Stimulated activated CD8-positive, alpha-beta memory T cell treated with anti-CD3 and anti-CD28 coated beads, Interleukin-4, amount 100 ng/mL, for 24 hours (primary cell): ENCODE measurements at places on chromosomes 3 and 15.

GRCh38 chr3:126468028-126468891 lies 7.4 kb downstream of the ZXDC start:
- no peak for DNase-seq

DNA sequence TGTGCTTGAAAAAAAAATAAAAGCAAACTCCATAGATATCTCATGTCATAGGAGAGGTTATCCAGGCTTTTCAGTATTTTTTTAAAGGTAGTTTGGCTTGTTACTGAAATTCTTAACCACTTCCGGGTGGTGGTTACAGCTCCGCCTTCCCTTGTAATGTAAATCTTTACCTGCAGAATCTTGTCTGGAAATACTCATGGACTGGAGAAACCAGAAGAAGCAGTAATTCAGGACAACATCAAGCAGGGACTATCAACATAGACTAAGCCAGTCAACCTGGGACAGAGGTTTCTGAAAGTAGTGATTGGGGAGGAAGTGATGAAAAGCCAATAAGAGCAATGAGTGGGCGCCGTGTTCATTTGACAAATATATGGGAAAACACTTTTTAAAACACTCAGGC lies 78.9 kb upstream of the SKOR1 start:
- no peak for DNase-seq

DNA sequence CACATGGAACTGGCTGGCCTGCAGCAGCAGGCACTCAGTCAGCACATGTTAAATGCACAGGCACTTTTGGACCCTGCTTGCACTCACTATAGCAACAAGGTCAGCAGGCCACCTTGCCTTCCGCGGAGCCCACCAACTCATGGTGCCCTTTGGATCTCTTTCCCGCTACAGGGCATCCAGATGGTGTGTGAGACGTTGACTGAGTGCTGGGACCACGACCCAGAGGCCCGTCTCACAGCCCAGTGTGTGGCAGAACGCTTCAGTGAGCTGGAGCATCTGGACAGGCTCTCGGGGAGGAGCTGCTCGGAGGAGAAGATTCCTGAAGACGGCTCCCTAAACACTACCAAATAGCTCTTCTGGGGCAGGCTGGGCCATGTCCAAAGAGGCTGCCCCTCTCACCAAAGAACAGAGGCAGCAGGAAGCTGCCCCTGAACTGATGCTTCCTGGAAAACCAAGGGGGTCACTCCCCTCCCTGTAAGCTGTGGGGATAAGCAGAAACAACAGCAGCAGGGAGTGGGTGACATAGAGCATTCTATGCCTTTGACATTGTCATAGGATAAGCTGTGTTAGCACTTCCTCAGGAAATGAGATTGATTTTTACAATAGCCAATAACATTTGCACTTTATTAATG lies 85.0 kb downstream of the TGFBR2 start:
- DNase-seq: no peak

DNA sequence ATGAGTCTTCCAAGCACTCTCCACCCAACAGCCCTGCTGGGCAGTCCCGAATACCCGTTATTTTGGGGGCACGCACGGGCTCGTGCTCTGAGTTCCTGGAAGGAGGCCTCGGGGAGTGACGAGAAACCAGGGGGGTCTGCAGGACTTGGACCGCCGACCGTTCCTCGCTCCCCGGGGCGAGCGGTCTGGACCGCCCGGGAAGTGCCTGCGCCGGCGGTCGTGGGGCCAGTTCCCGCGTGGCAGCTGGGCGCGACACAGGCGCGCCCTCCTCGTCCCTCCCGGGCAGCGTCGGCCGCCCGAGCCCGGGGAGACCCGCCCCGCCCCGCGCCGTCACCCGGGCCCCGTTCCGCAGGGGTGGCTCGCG lies 387 bp downstream of the GNB4 start:
- DNase-seq: no peak

GRCh38 chr3:139506766-139507165 lies 30.4 kb upstream of the RBP2 start:
- DNase-seq: no peak

DNA sequence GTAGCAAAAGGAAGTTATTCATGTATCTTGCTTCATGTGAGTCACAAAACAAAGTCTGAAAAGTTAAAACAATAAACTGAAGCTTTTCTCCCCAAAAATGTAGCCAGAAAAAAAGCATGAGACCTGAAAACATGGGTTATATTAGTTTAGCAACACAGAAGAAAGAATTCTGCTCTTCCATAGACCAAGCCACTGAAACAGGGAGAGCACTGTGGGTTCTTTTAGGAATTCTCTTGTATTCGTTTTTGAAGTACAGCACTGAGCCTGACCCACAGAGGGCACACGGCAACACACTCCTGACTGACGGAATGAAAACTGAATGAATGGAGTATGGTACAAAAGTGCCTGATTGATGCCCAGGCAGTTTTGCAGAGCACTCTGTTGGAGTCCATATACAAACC lies 66.6 kb downstream of the TM4SF4 start:
- no peak for DNase-seq

DNA sequence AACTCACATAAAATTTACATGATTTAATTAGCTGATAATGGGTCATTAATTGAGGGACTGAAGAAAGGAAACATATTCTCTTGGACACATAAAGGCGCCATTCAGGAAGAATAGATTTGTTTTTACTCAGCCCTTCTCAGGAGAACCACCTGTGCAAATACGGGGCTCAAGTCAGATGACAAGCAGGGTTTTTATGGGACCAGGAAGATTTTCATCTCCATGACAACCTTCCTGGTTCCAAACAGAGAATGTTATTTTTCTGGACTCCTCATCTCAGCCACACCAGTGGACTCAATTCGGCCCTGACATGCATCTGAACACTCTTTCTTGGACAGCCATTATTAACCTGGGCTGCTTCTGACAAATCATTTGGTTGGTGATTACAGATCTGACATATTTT lies 120.5 kb downstream of the PDZRN3 start:
- no peak for DNase-seq

- DNase-seq: peak; percentile 3
These were observed 60.8 kb upstream of the ARHGEF3 start for GRCh38 chr3:56862352-56863062.

DNA sequence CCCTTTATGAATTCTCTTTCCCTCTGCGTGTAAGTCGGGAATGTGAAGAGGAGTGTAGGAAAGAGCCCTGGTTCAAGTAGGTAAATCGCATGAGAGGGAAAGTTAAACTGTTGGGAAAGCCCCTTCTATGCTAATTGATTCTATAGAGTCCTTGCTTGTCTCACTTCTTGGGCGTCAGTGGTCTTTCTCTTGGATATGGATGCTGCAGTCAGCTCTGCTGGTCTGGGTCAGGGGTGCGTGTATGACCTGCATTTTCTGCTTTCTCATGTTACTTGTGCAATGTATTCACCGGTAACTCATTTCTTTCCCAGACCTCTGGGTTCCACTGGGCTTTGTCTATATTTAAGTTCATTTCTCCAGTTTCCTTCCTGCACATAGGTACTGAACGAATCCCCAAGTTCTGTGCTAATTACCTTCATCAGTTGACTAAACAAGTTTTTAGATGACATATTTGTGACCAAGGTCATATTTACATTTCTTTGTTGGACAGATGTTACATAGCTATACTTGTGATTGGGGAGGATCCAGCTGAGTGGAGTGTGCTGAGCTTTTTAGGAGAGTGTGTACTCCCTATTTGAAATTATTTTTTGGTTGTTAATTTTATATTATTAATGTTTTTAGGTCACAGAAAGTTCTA lies 1.4 kb downstream of the SETD5 start:
- DNase-seq: no peak

DNA sequence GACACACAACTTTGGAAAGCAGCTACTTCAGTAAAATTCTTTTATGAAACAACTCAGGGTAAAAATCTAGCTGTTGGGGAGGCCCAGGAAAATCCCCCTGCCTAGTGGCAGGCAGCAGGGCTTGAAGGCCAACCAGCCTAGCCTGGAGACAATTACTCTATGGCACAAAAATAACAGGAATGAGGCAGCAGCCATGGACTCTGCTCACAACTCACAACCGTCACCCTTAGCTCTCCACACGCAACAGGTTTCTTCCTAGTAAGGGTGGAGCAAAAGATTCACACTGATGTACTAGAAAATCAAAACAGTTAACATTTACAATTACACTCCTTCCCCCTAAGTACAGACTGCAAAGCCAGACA lies 530 bp upstream of the FBXL22 start:
- no peak for DNase-seq

DNA sequence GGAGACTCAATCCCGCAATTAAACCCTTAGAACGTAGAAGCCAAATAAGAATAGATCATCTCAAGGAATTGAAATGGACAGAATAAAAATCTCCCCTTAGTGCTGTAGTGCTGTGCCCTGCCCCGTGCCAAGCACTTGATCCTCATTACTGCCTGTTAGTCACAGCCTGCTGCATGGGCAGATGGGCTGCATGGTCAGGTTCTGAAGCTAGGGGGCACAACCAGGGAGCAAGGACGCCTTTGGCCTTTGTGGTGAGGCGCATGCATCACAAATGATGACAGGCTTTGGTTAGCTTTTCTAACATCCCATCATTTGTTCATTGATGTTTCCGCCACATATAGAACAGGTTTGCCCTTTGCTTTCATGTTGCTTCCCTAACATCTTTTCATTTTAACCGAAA lies 336.3 kb upstream of the ADAMTS9 start:
- DNase-seq: no peak

DNA sequence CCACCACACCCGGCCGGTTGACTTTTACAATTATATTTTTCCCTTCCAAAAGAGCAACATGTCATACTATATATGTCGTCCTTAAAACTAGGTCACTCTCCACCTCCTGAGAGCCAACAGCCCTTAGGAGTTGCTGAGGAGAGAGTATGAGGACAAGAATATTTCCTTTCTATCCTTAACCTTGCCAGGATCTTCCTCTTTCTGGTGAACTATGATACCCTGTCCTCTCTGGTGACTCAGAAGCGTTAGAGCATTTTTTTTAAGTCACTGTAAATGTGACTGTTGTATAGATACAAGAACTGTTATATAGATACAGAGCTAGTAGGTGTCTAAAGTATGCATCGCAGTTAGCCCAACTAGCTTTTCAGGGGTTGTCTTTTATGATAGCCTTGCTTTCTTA lies 33.7 kb upstream of the MTHFS start:
- DNase-seq: no peak

GRCh38 chr3:26894443-26894842 lies 271.9 kb downstream of the LRRC3B start:
- no peak for DNase-seq

DNA sequence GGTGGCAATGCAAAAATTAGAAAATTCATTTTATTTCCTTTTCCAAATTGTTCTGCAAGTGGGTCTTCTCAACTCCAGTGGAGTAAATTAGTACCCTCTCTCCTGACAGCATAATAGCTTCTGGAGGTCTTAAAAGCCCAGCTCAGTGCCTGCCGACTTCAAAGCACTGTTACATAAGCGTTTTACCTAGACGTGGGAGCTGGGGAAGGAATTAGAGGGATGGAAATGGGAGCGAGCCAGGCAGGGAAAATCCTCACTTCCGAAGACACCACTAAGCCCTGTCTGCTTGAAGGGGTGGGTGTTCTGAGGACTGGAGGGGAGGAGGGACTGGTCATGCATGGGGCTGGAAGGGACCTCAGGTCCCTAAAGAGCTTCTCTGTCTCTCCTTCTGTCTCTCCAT lies 77.2 kb upstream of the SLC6A1 start:
- no peak for DNase-seq

- no peak for DNase-seq
These were observed 23.5 kb upstream of the TSC22D2 start for GRCh38 chr3:150384296-150385212.

DNA sequence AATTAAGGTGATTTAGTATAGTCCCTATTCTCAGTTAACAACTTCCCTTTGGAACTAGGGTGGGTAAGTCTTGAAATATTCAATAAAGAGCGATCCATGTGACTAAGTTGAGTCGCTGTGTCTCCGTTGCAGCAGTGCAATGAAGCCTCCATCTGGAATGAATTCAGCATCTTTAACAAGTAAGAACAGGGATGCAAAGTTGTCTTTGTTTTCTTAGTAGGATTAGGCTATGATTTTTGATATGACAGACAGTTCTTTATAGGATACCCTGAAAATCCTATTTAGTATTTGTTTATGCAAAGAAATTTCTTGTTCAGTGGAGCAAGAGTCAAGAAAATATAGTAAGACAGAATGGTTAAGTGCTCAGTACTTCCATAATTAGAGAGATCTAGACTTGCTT lies 52.7 kb downstream of the RBMS3 start:
- DNase-seq: no peak

GRCh38 chr15:101102746-101103145 lies 149.1 kb downstream of the CHSY1 start:
- no peak for DNase-seq

- DNase-seq: no peak
These were observed 9.8 kb downstream of the TM2D3 start for GRCh38 chr15:101642361-101642760.

DNA sequence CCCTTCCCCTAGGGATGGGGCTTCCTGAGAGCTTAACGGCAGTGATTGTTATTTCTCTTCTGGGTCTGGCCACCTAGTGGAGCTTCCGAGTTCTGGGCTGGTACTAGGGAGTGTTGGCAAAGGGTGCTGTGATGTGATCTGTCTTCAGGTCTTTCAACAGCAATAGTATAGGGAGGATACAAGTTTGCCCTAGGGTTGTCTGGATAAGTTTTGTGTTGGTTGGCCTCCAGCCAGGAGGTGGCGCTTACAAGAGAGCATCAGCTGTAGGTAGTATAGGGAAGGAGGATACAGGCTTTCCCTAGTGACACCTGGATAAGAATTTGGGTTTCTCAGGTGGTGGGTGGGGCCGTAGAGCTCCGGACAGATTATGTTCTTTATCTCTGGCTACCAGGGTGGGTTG lies 19.2 kb upstream of the CPOX start:
- DNase-seq: no peak

- DNase-seq: no peak
These were observed 68.9 kb downstream of the SYN2 start for GRCh38 chr3:12073106-12073505.

GRCh38 chr15:29835301-29835700 lies 13.0 kb upstream of the TJP1 start:
- DNase-seq: no peak

DNA sequence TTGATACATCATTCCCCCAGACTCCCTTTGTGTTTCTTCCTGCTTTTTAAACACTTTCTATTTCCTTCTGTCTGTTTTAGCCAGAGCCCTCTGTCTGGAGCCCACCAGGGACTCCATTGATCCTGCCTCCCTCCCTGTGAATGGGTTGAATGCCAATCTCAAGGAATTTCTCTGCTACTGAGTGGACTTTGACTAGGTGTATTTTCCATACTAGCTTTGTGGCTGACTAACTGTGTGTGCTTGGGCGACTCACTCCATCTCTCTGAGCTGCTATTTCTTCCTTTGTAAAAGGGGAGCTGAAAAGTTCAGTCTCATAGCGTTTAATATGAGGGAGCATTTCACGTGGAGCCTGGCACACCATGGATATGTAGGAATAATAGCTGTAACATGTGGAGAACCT lies 98.8 kb downstream of the EEFSEC start:
- DNase-seq: no peak

- DNase-seq: no peak
These were observed 277.1 kb downstream of the LPP start for GRCh38 chr3:188431040-188431439.

GRCh38 chr15:56987286-56987685 lies 68.8 kb downstream of the TCF12 start:
- no peak for DNase-seq
